ENCODE measurements at places on chromosomes 11 and 22. TPM values are rescaled to one million over a fixed set of nuclear protein-coding genes. Genes with fewer than 3 reads are reported as not detected.

APOA4 gene
- not detected for total RNA-seq

SULT4A1 gene
- 0.45 TPM for total RNA-seq

MYBPC3 gene
- 2,596 TPM for total RNA-seq

HBG1 gene
- not detected for total RNA-seq

PARVG gene
- 3.5 TPM for total RNA-seq

RBM7 gene
- 20.4 TPM for total RNA-seq

SYT8 gene
- not detected for total RNA-seq

PANX2 gene
- total RNA-seq = 0.40 TPM

CCDC116 gene
- not detected for total RNA-seq

MS4A4A gene
- total RNA-seq = 13.4 TPM

OR8G5 gene
- not detected for total RNA-seq

POGLUT3 gene
- total RNA-seq = 11.0 TPM

GRIK4 gene
- total RNA-seq = 0.22 TPM

IL17REL gene
- not detected for total RNA-seq

MB gene
- 17,299 TPM for total RNA-seq

APOBEC3C gene
- 31.1 TPM for total RNA-seq

GGTLC3 gene
- total RNA-seq = not detected

HEPN1 gene
- total RNA-seq = not detected

YAP1 gene
- total RNA-seq = 98.6 TPM

TSPAN32 gene
- 19.9 TPM for total RNA-seq

PDE3B gene
- total RNA-seq = 5.6 TPM

SPCS2 gene
- total RNA-seq = 105 TPM

GGT5 gene
- total RNA-seq = 19.8 TPM

KCNJ11 gene
- 29.2 TPM for total RNA-seq

HORMAD2 gene
- total RNA-seq = not detected

TNNT3 gene
- 46.1 TPM for total RNA-seq

GRAMD1B gene
- 12.2 TPM for total RNA-seq

MEI1 gene
- total RNA-seq = 0.57 TPM

RPS6KB2 gene
- 25.1 TPM for total RNA-seq

CCDC15 gene
- 0.25 TPM for total RNA-seq

ACTN3 gene
- total RNA-seq = not detected

OR8D1 gene
- not detected for total RNA-seq

Measured in left ventricle myocardium superior (tissue), 1 donor.